Posterior vena cava (tissue), 2 donors: ENCODE measurements at places on chromosomes 4 and X. TPM values are rescaled to one million over a fixed set of nuclear protein-coding genes. Genes with fewer than 3 reads are reported as not detected.

GRCh38 chrX:138638996-138639395 is 72.5 kb downstream of the FGF13 start:
- DNase-seq = no peak

GRCh38 chr4:146450524-146450923 is 71.2 kb downstream of the SLC10A7 start:
- DNase-seq = no peak

GRCh38 chrX:119991005-119991787 is 47.6 kb upstream of the NKAP start:
- DNase-seq = no peak

GRCh38 chr4:26185436-26185835 is 135.4 kb upstream of the RBPJ start:
- DNase-seq = no peak

RIPPLY1 gene
- total RNA-seq = not detected

DNA sequence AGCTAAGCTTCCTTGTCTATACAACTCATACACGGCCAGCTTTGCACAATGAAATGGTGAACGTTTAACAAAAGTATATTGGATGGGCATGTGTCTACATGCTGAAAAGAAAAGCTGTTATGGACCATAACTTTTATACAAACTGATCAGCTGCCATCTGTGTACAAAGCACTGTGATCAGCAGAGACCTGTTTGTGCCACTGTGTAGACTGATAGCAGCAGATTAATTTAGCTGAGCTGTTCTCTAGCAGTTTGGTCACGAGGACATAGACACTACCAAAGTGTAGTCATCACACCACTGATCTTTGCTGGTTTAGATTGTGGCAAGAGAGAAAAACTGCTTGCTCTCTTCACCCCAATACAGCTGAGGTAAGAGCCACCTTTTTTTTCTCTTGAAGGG is 124.5 kb downstream of the RAPGEF2 start:
- no peak for DNase-seq

- no peak for DNase-seq
Observed at GRCh38 chr4:137804906-137805495, 272.7 kb upstream of the PCDH18 start.

DNA sequence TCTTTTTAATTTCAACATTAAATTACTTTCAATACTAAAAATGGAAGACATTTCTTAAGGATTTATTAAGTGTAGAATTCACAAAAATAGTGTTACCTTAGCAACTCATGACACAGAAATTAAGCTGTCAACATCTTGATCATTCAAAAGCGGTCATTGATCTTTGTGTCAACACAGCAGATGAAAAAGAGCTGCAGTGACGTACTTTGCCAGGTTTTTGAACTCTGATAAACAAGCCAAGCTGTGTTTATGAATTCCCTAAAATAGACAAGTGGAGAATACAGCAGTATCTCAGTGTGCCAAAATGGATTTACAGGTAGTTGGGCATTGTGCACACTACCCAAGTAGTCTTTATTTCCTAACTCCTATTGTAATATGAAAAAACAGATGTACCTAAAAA is 1141.8 kb upstream of the PCDH7 start:
- DNase-seq = no peak

- no peak for DNase-seq
Observed at GRCh38 chrX:154515090-154515965, 704 bp downstream of the FAM3A start.

DNA sequence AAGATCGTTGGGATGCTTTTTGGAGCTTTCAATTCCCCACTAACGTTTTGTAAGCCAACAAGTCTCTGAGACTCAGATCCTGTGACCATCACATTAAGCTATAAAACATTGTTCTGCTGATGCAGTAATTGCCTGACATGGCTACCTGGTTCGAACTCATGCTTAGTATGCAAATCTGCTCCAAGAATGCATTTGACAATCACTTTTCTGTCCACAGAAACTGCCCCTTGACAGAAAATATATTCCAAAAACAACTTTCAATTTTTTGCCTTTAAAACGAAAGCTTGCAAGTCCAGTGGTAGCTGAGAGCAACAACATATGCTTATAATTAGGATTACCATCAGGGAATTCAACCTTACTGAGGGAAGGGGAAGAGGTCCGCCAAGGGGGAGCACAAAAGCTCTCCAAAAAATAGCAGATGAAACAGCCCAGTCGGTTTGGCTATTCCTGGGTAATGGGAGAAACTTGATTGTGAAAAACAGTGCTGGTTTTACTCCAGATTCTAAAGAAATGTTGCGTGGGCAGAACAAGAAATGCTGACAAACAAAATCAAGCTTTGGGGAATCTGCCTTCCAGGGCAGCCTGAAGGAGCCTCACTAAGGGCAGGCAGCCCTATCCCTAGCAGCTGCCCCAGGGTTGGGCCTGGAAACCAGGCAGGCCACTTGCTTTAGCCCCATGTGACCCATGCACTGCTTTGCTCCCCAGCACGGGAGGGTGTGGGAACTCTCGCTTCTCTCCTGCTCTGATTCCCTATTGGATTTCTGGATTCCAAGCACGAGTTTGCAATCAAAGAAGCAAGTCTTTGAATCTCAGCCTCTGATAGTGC is 160.7 kb upstream of the LDB2 start:
- DNase-seq = no peak

DNA sequence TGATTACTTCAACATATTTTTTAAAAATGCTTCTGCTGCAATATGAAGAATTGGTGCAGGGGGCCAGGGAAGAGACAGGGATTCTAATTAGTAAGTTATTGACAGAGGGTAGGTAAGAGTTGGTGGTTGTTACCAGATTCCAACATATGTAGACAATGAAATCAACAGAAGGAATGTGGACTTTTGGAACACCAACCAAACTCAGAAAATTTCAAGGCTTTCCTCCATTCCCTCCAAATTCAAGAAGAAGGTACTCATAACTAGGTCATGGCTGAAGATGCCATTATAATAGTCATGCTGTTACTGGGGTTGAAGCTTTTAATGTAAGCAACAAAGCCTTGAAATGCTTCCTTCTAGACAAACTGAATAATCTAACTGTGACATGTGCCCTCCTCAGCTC is 22.9 kb upstream of the CXCL13 start:
- no peak for DNase-seq

ASB5 gene
- total RNA-seq = 2.5 TPM

HDX gene
- total RNA-seq = 9.9 TPM

CENPVL2 gene
- not detected for total RNA-seq

NHS gene
- 12.2 TPM for total RNA-seq

CCKAR gene
- total RNA-seq = not detected

DNA sequence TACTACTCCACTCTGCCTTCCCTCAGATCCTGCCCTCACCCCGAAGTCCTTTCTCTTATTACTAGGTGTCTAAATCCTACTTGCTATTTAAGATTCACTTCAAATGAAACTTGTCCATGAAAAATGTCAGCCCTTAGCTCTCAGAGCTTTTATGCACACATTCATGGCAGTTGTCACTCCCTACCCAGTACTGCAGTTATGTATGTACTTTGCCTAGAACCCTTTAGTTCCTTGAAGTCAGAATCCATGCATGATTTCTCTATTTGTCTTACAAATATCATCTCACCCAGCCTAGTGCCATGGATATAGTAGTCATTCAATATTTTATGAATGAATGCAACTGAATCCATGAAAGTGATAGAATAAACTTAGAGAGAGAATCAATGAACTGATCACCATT is 3.3 kb upstream of the EPGN start:
- no peak for DNase-seq

- DNase-seq = no peak
Observed at GRCh38 chr4:154872198-154872597, 91.1 kb downstream of the RBM46 start.

GRCh38 chr4:78459327-78459726 is 92.2 kb upstream of the ANXA3 start:
- no peak for DNase-seq

GRCh38 chr4:98222306-98222705 is 38.9 kb upstream of the RAP1GDS1 start:
- no peak for DNase-seq

- DNase-seq = no peak
Observed at GRCh38 chrX:155314260-155314659, 20.2 kb downstream of the CLIC2 start.
